ENCODE measurements at places on chromosomes 1 and 21.

- no peak for DNase-seq
Measured at GRCh38 chr1:91846007-91846638, 39.8 kb downstream of the TGFBR3 start.

DNA sequence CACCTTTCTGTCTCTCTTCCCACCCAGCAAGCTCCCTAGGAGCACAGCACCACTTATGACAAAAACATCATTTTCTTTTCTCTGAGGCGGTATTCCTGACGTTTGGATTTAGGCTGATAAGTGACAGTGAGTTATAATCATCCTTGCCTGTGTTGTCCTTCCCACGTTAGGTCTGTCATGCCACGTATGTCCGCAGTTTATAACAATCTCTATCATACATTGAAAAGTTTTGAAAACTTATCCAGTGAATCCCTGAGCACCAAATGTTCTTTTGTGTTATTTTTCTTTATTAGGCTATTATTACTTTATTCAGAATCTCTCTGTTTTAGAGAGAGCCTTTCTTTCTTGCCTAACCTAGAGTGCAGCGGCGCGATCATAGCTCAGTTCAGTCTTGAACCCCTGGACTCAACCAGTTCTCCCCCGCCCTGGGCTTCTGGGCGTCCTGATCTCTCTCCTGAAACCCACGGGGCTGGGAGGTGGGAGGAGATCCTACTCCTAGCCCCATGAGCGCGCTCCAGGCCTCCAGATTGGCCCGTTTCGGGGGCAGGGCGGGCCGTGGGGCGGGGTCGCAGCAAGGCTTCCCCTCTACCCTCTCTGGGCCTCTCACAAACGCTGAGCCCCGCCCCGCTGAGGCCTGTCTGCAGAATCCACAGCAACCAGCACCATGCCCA lies at the start of gene GSTM2:
Gene GSTM2 (plus strand): TSS at position 606 of the 671 bp plus-strand sequence. CDS start 59 bp downstream, at position 665.
- peak; percentile 63 for DNase-seq

DNA sequence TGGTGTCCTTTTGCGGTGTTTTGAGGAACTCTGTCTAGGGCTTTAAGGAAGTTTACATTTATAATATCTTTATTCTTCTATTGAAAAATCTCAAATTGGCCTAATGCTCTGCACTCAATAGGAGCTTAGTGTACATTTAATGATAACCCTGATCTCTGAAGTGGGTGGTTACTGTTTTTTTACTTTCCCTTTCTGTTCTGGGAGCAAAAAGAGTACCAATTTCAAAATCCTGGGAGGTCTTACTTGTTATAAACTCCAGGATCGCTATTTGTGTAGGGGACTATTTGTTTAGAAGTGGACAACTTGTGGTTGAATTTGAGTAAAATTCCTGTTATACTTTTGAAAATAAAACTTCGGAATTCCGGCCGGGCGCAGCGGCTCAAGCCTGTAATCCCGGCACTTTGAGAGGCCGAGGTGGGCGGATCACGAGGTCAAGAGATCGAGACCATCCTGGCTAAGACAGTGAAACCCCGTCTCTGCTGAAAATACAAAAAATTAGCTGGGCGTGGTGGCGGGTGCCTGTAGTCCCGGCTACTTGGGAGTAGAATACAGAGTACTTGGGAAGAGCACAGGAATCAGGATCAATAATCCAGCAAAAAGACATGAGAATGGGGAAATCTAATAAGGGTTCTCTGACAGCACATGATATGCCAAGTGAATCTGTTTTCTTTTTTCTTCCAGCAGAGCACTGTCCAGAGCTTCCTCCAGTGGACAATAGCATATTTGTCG lies 1.1 kb downstream of the C4BPB start:
- DNase-seq = no peak

- no peak for DNase-seq
Measured at GRCh38 chr1:59096501-59096900, 200.4 kb upstream of the FGGY start.

DNA sequence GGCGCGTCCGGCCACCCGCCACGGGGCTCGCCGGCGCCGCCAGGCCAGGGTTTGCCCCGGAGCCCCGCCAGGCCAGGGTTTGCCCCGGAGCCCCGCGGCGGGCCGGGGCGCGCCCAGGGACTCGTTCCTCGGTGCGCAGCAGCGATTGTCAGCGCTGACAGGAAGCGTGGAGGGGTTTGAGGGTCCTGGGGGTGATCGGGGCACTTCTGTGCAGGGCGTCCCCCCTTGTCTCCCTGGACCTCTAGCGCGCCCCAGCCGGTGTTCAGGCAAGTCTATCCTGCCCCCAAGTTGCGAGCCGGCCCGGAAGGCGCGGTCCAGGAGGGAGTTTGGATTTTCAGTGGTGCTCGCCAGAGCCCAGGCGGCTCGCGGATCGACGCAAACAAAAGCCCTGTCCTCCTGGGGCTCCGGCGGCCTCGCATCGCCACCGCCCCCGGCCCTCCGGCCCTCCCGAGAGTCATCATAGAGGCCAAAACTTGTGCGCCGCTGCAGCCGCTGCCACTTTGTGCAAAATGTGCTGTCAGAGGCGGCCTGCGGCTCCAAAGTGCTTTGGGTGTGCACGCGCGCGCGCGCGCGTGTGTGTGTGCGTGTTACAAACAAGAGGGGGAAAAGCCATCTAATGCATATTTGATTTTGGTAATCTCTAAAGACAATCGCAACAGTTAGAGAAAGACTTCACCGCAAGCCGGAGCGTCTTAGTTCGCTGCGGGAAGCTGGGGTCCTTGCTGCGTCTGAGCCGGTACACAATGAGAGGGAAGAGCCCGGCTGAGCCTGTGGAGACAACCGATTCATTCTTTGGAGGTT lies 1.0 kb downstream of the ROR1 start:
- peak; percentile 24 for DNase-seq

- DNase-seq = no peak
Measured at GRCh38 chr1:225567789-225568188, 85.1 kb downstream of the ENAH start.

- no peak for DNase-seq
Measured at GRCh38 chr1:30186586-30186985, 536.8 kb downstream of the MATN1 start.

DNA sequence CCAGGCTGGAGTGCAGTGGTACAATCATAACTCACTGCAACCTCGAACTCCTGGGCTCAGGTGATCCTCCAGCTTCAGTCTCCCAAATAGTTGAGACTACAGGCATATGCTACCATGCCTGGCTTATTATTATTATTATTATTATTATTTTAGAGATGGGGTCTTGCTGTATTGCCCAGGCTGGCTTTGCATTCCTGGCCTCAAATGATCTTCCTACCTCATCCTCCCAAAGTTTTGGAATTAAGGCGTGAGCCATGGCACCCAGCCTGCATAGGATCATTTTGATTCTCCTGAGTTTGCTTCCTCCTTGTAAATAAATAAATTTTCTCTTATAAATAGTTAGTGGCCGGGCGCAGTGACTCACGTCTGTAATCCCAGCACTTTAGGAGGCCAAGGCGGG lies 6.2 kb downstream of the DDI2 start:
- DNase-seq = no peak

DNA sequence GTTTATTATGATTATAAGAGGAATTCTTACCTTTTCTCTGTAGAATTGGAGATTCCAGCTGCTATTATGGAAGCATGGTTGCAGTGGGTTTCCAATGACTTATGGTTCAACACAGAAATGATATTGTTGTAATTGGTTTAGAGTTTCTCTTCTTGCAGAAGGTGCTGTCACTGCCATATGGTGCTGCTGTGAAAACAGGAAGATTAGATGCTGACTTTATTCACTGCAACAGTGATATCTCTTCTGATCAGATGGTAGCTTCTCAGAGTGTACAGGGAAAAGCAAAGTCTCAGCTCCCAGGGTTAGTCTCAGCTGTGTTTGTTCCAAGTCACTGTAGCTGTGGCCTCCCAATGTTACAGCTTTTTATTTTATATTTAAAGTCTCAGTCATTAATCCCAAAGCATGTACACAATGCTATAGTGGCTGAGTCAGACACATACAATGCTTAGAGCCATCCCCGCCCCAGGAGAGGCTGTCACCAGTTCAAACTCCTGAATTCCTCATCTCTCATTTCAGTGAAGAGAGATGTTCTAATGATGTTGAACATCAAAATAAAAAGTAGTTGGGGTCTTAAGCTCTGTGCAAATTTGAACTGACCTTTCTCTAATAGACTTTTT lies 42.7 kb upstream of the RGS2 start:
- DNase-seq = no peak

DNA sequence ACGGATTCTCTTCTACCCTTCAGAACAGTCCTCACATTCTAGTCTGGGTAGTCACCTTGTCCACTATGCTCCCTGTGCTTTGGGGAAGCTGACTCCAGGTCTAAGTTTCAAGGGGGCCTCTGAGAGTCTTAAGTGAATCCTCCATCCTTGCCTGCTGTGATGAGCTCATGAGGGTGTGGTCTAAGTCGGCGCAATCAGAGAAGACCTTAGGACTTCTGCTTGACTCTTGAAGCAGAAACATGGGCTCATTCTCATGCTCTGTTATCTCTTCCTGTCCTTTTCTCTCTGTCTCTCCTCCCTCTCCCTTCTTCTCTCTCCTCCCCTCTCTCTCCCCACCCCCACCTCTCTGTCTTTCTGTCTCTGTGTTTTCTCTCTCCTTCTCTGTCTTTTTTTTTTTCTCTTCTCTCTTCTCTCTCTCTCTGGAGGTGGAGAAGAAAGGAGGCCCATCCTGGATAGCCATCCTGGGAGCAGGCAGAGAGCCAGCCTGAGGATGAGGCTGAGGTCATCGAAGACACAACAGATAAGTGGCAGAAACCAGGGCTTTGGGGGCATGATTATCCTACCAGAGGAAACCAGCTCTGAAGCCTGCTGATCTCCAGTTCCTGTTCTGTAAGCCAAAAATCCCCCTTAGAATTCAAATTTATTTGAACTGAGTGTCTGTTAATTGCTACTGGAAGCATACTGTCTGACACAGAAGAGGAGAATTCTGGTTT lies 245.6 kb downstream of the SIPA1L2 start:
- DNase-seq = no peak

DNA sequence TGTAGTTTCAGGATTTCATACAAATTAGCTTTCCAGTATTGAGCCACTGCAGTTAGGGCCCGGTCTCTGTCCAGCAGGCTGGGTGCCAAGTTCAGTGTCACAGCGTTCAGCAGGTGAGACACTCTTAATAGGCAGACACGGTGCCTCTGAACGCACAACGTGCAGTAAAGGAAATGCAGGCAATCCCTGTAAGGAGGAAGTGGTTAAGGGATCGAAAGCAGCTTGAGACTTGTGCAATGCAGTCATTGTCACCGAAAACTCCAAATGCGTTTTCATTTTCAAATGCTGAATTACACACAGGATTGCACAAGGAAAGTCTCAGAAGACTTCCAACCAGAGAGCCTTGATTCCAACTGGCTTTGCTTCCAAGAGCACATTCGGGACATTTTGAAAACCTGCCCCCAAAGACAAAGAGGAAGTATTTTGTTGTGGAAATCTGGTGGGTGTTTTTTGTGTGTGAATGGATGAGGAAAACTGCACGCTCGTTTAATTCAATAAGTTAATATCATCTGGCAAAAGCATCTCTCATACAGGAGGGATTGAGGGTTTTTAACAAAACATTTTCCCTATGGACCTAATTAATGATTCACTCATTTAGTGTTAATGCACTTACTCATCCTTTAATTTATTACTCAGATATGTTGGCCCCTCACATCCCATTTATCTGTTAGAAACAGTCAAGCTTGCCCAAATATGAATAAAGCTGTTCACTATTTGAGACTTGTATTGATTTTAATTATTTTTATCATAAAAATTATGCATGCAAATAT lies 61.6 kb downstream of the PTGS2 start:
- no peak for DNase-seq

GRCh38 chr1:211200311-211200710 lies 58.9 kb upstream of the RCOR3 start:
- DNase-seq = no peak

- no peak for DNase-seq
Measured at GRCh38 chr1:115179397-115180079, 90.2 kb upstream of the TSPAN2 start.

DNA sequence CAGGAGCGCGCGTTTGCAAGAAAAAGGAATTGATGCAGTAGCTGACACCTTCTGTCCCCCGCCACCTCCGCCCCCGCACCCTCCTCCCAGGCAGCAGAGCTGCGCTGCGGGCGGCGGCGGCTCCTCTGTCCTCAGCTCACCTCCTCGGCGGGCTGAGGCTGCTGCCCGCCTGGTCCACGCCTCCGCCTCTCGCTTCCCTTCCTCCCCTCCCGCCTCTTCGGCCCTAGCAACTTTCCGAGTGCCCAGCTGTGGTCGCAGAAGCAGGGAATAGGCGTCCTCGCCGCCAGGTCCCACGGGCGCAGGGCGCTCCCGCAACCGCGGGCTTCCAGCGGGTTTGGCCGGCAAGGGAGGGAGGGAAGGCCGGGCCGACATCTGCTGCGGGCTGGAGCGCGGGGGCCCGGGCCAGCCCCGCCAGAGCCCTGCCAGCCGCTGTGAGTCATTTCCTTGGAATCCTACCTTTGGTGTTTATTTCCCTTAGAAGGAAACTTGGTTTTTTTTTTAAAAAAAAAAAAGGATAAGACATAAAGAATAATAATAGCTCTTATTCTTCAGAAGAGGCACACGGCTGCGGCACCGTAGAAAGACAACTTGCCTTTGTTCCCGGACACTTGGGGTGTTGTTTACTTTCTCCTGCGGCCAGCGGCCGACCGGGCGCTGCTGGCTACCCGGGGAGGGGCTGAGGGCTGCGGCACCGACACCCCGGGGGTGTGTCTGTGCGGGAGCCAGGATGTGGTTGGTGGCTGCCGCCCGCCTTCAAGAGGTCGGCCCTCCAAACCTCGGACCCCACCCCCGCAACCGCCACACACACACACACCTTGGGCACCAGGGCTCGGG lies 1.1 kb downstream of the SERTAD4 start:
- DNase-seq = no peak

GRCh38 chr1:41487126-41488039 lies 2.9 kb upstream of the EDN2 start:
- DNase-seq = no peak

DNA sequence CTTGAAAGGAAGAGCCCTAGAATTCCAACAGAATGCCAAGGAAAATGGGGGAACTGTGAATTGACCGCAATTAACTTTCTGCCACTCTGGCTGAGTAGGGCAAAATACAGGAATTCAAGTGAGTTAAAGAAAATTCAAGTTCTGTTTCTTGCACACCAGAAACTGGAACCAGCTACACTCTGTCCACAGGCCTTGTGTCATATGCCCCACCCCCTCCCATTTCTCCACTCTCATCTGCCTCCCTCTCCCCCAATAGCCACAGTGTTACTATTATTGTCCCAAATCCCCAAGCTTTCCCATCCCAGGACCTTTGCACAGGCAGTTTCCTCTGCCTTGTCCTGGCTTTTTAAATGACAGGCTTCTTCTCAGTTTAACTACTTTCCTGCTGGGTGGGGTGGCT lies 4.3 kb upstream of the STK40 start:
- no peak for DNase-seq

All from activated B cell treated with CpG ODN at 0.5 μM for 24 hours (primary cell).